ENCODE measurements at places on chromosomes 5 and 9.

- no peak for DNase-seq
These were observed 93.5 kb downstream of the DAP start for GRCh38 chr5:10667431-10668057.

DNA sequence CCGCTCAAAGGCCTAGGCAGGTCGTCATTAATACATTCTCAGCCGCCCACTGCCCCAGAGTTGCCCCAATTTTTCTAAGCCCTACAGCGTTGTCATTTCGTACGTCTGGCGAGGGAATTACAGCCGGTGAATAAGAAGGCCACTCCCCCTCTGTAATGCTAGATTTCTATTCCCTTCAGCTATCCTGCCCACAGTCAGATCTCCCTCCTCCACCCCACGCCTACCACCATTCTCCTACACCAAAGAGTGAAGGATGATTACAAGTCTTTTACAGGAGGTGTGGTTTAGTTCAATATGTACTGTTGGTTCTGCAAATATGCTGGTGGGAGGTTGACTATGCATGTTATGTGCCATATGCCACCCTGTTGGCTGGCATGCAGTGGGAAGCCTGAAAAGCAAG is 83.7 kb upstream of the SMIM15 start:
- no peak for DNase-seq

DNA sequence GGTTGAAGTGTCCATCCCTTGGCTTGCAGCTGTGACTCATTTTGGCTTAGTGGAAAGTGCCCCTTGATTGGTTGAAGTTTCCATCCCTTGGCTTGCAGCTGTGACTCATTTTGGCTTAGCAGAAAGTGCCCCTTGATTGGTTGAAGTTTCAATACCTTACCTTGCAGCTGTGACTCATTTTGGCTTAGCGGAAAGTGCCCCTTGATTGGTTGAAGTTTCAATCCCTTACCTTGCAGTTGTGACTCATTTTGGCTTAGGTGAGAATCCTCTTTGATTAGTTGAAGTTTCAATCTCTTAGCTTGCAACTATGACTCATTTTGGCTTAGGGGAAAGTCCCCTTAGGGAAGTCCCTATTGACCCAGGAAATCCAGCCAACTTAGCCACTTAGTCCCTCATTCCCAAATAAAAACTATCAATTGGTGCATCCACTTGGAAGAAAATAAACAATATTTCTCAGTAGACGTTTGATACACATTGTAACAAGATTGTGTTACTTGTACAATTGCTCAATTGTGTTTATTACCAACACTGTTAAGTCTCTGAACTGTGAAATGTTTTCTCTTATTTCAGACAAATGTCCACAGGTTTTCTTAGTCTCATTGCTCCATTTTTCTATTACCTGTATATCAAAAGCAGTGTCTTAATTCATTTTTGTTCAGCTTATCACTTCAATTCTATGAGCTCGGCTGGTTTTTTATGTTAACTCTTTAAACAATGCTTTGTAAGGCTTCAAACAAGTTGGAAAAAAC is 2308.8 kb upstream of the ACO1 start:
- no peak for DNase-seq

DNA sequence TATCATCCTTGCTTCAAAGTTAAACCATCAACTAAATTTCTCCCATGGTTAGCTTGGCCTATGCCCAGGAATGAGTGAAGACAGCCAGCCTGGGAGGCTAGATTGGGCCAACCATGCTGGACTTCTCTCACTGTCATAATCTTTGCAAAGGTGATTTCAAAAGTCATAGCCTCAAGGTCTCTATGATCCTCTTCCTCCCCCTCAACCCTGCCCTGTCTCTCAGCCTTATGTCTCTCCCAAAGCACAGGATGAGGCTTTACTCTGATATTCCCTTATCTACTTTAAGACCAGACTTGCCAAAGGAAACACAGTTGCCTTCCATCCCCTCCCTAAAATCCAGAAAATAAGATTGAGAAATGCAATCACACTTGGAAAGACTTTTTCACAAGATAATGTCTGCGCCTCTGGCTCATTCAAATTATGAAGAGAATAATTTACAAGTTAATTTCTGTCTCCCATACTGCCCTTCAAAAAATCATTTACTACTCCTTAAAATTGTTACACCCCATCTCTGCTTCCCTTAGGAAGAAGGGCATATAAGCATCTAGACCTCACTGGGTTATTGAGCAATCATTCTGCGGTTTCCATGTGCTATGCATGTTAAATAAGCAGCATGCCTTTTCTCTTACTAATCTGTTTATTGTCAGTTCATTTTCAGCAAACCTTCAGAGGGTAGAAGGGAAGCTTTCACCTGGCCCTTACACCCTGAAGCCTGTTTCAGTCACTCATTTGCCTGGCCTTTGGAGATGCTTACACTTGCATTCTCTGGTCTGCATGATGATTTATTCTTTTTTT is 113.8 kb upstream of the ANKRD55 start:
- no peak for DNase-seq

GRCh38 chr5:109329333-109330237 is 80.2 kb downstream of the PJA2 start:
- DNase-seq: no peak

DNA sequence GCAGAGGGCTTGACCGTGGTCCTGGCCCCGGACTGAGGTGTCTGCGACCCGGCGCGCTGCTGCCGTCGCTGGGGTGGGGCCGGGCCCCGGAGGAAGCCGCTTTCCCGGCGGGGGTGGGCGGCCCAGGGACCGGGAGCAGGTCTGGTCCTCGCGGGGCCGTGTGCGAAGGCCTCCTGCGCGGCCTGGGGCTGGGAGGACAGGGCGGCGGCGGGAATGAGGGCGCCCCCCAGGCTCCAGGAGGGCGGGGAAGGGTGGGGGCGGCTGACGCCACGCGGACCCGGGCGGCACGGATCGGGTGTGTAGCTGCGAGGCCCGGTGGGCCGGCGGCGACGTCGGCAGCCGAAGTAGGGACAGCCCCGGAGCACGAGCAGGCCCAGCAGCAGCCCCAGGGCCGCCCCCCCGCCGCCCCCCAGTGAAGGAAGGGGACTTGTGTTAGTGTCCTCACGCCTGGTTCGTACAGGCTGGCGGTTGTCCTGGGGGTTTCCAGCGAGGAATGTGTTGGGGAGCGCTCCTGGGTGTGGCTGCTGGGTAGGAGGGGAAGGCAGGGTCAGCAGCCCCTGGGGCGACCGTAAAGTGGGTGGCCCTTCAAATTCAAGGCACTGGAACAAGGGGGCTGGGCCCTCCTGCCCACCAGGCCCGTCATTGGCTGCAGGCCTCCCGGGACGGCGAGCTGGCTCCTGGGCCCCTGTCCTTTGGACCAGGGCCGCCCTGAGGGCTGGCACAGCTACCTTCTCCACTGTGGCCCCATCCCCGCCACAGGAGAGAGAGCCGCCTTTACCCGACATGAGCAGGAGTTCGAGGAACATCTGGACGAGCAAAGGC is 597 bp upstream of the TMEM250 start:
- DNase-seq: no peak

GRCh38 chr5:142640316-142641005 is 45.4 kb downstream of the FGF1 start:
- no peak for DNase-seq

- no peak for DNase-seq
These were observed 754.3 kb upstream of the GRAMD2B start for GRCh38 chr5:125668884-125669283.

GRCh38 chr9:128009639-128010038 is 28.9 kb upstream of the EEIG1 start:
- no peak for DNase-seq
